Activated CD4-positive, alpha-beta memory T cell treated with anti-CD3 and anti-CD28 coated beads, Interleukin-2, amount 10 ng/mL, durations not matched to agents 7 days and 5 days (primary cell): ENCODE measurements at places on chromosomes 7 and 10. TPM values are rescaled to one million over a fixed set of nuclear protein-coding genes. Genes with fewer than 3 reads are reported as not detected.
A peak's percentile ranks its signal among the peaks of the same experiment; 100 is the strongest.

The NUTM2E gene
- 0.18 TPM for total RNA-seq

DNA sequence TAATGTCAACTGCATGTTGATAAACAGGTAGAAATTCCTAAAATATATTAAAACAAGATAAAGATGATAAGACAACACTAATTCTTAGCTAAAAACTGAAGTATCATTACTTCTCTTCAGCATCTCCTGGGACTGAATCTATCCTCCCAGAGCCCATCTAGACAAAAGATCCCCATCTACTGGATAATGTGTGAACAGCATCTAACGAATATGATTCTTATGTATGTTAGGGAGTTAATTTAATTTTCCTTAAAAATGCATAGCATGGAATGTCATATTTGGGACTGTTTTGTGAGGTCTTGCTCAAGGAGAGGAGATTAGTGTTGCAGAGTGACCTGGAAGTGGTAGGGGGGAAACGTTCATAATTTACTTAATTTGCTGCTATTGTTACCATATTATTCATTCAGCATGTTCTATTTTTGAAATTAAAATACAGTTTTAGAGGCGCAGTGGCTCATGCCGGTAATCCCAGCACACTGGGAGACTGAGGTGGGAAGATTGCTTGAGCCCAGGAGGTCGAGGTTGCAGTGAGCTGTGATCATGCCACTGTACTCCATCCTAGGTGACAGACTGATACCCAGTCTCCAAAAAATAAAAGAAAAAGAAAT is 305.1 kb upstream of the CSTF2T start:
- peaks cover 9% of the 10 kb centered on the region for H3K27me3 ChIP-seq
- H3K4me3 ChIP-seq, result no peak overlapping the region
- H3K27ac ChIP-seq, result no peak overlapping the region
- no peaks in the 10 kb centered on the region for H3K36me3 ChIP-seq

The HTR5A gene
- total RNA-seq, result not detected

- H3K36me3 ChIP-seq, result no peaks in the 10 kb centered on the region
- H3K4me3 ChIP-seq, result no peak overlapping the region
Measured at GRCh38 chr7:106031300-106032035, 68.4 kb downstream of the CDHR3 start.

The MAGI2 gene
- total RNA-seq, result 0.13 TPM

The VGF gene
- 0.33 TPM for total RNA-seq

DNA sequence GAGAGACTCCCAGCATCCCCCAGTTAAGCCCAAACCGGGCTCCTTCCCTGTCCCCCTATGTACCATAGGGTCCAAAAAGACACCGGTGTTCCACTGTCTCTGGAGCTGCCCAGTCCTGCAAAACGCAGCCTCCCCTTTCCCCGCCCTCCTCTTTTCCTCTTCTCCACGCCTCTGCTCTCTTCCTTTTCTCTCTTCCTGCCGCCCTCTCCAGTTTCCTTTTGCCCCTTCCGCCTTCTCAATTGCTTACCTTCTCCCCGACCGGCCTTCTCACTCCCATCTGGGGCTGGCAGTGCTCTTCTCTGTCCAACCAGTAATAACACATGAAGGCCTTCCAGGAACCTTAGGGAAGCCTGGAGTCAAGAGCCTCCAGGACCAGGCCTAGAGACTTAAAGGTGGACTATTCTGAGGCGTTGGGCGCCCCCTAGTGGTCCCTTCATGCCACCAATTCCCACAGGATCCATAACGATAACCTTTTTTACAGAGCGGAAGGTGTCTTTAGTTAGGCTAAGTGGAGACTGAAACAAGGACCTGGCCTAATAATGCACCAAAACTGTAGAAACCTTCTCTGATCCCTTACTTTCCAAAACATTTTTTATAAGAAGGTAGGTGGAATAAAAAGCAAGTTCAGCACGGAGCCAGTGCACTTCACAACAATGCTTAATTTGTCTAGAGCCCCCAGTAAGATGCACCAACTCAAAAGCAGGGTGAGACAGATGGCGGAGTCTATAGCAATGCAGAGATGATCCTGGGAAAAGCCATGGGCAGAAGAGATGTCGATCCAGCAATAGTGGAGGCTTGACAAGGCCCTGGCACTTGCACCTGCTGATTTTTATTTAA is 27.2 kb upstream of the MSRB2 start:
- peaks cover 8% of the 10 kb centered on the region for H3K4me1 ChIP-seq
- no peaks in the 10 kb centered on the region for H3K36me3 ChIP-seq
- H3K4me3 ChIP-seq, result no peak overlapping the region
- peak; percentile 63 for DNase-seq

The BEND7 gene
- not detected for total RNA-seq

DNA sequence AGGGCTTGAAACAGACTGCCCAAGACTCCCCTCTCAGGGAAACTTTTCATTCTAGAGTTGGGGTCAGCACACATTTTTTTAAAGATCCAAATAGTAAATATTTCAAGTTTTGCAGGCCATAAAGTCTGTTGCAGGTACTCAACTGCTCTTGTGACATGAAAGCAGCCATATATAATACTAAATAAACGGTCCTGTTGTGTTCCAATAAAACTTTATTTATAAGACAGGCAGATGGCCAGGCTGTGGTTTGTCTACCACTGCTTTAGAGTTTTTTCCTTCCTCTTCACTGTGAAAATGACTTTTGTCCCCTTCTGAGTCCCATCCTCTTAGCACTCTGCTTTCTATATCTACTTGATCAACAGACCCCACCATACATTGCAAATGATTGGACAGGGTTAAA is 40.5 kb upstream of the TM9SF3 start:
- no peak for DNase-seq
- H3K4me1 ChIP-seq, result no peaks in the 10 kb centered on the region
- H3K36me3 ChIP-seq, result no peaks in the 10 kb centered on the region
- no peak overlapping the region for H3K27ac ChIP-seq
- no peaks in the 10 kb centered on the region for H3K27me3 ChIP-seq

DNA sequence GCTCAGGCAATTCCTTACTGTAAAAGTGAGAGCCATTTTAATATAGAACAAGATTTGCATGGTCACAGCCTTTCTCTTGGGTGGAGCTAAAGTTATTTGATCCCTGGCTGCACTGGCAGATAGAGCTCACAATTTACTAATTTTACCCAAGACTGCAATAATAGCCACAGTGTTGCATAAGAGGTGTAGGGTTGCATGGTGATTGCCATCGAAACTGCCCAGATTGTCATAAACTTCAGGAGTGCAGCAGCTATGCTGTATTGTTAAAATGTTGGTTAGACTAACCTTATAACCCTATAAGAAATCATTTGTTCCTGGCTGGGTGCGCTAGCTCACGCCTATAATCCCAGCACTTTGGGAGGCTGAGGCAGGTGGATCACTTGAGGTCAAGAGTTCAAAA is 50.0 kb downstream of the VCL start:
- no peak overlapping the region for H3K4me3 ChIP-seq
- H3K27ac ChIP-seq, result no peak overlapping the region
- no peak for DNase-seq
- H3K36me3 ChIP-seq, result peaks cover 16% of the 10 kb centered on the region
- H3K27me3 ChIP-seq, result no peaks in the 10 kb centered on the region
- peaks cover 12% of the 10 kb centered on the region for H3K4me1 ChIP-seq

The SVIL gene
- total RNA-seq, result 12.8 TPM

GRCh38 chr7:95871075-95871848 is 98.9 kb downstream of the DYNC1I1 start:
- no peak overlapping the region for H3K4me3 ChIP-seq
- no peaks in the 10 kb centered on the region for H3K4me1 ChIP-seq
- H3K27ac ChIP-seq, result no peak overlapping the region
- no peak for DNase-seq

- H3K4me3 ChIP-seq, result no peak overlapping the region
- DNase-seq, result no peak
- H3K27ac ChIP-seq, result no peak overlapping the region
- peaks cover 41% of the 10 kb centered on the region for H3K4me1 ChIP-seq
- H3K36me3 ChIP-seq, result peaks cover 12% of the 10 kb centered on the region
- H3K27me3 ChIP-seq, result peaks cover 34% of the 10 kb centered on the region
Measured at GRCh38 chr10:110144507-110144906, 62.9 kb upstream of the MXI1 start.

GRCh38 chr7:156123362-156123761 is 311.1 kb upstream of the SHH start:
- no peak overlapping the region for H3K4me3 ChIP-seq
- H3K27ac ChIP-seq, result no peak overlapping the region
- H3K27me3 ChIP-seq, result no peaks in the 10 kb centered on the region
- no peak for DNase-seq

DNA sequence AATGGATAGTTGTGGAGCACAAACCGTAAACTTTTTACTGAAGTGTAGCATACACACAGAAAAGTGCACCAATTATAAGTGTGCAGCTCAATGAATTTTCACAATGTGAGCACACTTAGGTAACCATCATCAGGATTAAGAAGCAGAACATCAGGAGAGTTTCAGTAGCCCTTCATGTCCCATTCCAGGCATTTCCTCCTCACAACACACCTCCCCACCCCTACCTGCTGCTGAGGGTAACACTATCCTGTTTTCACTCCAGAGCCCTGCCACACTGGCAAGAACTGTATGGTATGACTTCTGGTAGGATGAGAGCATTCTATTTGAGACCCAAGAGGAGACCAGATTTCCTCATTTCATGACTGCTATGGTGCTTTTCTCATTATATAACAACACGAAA is 166.5 kb downstream of the PPP1R3A start:
- H3K36me3 ChIP-seq, result no peaks in the 10 kb centered on the region
- no peak overlapping the region for H3K4me3 ChIP-seq
- H3K4me1 ChIP-seq, result no peaks in the 10 kb centered on the region
- H3K27ac ChIP-seq, result no peak overlapping the region
- no peak for DNase-seq

DNA sequence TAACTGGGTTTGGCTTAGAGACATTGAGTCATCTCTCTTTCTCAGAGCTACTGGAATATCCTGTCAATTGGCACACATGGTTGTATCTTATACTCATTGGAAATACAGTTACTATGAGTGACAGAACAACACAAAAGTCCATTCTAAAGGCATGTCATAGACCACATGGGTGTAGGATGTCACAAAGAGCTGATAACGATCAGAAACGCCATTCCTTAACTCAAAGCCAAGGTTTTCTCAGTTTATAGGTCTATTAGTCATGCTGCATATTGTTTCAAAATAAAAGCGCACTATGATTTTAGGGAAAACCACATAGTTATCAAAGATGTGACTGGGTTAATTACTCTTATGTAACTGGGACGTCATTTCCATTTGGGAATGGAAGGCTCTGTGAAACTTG is 147.2 kb upstream of the FAM171A1 start:
- H3K4me1 ChIP-seq, result no peaks in the 10 kb centered on the region
- DNase-seq, result no peak
- H3K4me3 ChIP-seq, result no peak overlapping the region
- H3K27me3 ChIP-seq, result peaks cover 11% of the 10 kb centered on the region
- no peaks in the 10 kb centered on the region for H3K36me3 ChIP-seq

- no peak overlapping the region for H3K27ac ChIP-seq
- H3K27me3 ChIP-seq, result peaks cover 18% of the 10 kb centered on the region
- no peak overlapping the region for H3K4me3 ChIP-seq
Measured at GRCh38 chr10:117259279-117259678, 18.4 kb downstream of the SLC18A2 start.

The NKX1-2 gene
- not detected for total RNA-seq

DNA sequence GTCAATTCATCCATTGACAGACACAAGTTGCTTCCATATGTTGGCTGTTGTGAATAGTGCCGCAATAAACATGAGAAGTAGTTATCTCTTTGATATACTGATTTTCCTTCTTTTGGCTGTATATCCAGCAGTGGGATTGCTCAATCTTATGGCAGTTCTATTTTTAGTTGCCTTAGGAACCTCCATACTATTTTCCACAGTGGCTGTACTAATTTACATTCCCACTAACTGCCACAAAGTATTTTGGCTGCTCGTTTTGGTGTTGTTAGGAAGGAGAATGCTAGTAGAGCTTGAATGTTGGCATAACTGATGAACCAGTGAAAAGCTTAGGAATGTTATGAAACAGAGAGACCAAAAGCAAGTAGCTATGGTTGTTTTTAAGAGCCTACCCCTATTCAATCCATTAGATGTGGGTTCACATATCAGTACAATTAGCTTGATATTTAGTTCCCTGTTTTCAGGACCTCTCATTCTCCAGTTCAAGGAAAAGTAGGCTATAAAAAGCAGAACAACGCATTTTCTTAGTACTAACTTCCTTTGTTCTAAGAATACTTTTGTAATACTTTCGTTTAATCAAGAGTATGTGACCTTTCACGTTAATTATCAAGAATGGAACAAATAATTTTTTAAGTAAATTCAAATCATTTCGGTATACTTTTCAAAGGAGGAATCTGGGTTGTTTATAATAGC is 100.3 kb downstream of the FAS start:
- H3K4me3 ChIP-seq, result no peak overlapping the region
- no peak overlapping the region for H3K27ac ChIP-seq
- no peaks in the 10 kb centered on the region for H3K36me3 ChIP-seq
- peaks cover 8% of the 10 kb centered on the region for H3K27me3 ChIP-seq
- peaks cover 16% of the 10 kb centered on the region for H3K4me1 ChIP-seq

DNA sequence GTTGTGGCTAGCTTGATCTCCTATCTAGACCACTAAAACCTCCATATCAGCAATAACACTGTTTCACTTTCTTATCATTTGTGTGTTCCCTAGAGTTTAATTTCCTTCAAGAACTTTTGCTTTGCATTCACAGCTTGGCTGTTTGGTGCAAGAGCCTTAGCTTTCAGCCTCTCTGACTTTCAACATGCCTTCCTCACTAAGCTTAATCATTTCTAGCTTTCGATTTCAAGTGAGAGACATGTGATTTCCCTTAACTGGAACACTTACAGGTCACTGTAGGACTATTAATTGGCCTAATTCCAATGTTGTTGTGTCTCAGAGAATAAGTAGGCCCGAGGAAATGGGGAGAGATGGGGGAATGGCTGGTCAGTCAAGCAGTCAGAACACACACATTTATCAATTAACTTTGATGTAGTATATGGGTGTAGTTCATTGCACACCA is 10.6 kb upstream of the BPGM start:
- H3K27ac ChIP-seq, result peak overlapping the region; percentile 73
- H3K4me3 ChIP-seq, result no peak overlapping the region
- peaks cover 13% of the 10 kb centered on the region for H3K36me3 ChIP-seq
- H3K27me3 ChIP-seq, result no peaks in the 10 kb centered on the region
- DNase-seq, result no peak

GRCh38 chr7:90530263-90530662 is 60.8 kb downstream of the PTTG1IP2 start:
- no peak overlapping the region for H3K4me3 ChIP-seq
- no peaks in the 10 kb centered on the region for H3K4me1 ChIP-seq
- DNase-seq, result no peak
- H3K27me3 ChIP-seq, result no peaks in the 10 kb centered on the region

DNA sequence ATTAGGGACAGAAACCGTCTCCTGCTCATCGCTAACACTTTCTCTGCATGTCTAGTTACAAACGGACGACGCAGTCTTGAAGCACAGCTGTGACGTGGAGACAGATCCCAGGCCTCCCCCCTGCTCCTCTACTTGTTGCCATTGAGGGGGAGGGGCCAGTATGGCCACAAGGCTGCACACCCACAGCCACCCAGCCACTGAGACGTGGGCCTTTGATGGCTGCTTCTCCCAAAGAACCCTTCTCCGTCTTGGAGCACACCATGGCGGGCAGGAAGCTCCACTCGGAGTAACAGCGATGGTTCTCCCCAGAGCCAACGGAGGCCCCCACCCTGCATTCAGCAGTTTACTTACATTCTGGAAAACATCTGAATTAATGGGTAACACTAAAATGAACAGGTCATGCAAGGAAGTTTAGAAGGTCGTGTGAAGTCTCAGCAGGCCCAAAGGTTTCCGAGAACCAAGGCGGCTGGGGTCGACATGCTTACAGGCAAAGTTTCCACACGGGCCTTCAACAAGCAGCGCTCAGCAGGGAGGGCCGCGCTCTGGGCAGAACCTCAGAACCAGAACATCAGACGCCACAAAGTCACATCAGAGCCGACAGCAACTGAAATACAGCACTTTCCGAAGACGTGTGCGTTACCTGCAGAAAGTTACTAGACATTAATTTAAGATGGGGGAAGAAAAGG is 169.6 kb downstream of the DIP2C start:
- no peak for DNase-seq
- H3K27ac ChIP-seq, result no peak overlapping the region
- no peak overlapping the region for H3K4me3 ChIP-seq
